CD4-positive, alpha-beta T cell treated with Interleukin-2 at 100 ng/mL for 4 hours (primary cell): ENCODE measurements at places on chromosomes 13 and 19.

DNA sequence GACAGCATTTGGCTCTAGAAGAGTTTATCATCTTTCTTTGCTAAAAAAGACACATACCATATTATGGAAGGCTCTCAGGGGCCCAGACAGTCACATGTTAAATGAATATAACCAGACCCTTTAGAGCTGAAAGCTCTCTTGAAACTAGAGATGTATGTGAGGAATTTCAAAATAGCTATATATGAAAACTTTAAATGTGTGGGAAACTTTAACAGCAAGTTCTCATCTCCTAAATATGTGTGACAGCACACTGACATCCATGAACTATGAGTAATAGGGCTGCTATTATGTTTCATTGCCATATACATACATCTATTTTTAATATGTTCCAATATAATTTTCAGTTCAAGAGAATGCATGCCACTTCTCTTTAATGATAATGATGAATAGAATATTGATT is 509.5 kb downstream of the GPC6 start:
- no peak for DNase-seq

GRCh38 chr13:73416093-73416492 is 357.3 kb downstream of the KLF5 start:
- DNase-seq = no peak

DNA sequence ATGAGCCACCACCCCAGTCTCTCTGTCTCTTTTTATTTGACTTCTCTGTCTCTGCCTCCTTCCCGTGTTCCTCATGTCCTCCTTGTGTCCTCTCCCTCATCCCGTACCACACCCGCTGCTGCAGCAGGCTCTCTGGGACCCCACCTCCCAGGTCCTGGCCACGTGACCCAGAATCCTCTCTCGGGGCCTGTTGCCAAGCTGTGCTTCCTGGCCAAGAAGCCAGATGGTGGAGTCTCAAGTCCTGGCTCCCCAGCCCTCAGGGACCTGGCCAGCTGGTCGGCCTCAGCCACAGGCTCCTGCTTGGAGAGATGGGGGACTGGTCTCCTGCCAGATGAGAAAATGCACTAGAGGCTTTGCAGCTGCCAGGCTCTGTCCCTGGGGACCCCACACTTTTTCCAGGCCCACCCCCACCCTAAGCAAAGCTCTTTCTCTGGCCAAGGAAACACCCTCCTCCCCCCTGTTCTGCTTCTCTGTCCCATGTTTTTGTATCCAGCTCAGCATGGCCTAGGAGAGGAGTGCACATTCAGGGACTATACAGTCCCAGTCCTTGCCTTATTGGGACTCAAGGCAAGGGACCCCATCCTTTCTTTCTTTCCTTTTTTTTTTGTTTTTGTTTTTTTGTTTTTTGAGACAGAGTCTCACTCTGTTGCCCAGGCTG is 34.3 kb upstream of the SHKBP1 start:
- DNase-seq = no peak

GRCh38 chr19:31818798-31819105 is 469.5 kb upstream of the TSHZ3 start:
- DNase-seq = no peak

- DNase-seq = peak; percentile 20
Measured at GRCh38 chr19:13102666-13103580, at the start of gene LYL1. LYL1 (minus strand) TSS chr19:13102858; CDS start chr19:13101171, 1,687 bp downstream.

- no peak for DNase-seq
Measured at GRCh38 chr13:78659732-78660494, 958 bp upstream of the OBI1 start.

DNA sequence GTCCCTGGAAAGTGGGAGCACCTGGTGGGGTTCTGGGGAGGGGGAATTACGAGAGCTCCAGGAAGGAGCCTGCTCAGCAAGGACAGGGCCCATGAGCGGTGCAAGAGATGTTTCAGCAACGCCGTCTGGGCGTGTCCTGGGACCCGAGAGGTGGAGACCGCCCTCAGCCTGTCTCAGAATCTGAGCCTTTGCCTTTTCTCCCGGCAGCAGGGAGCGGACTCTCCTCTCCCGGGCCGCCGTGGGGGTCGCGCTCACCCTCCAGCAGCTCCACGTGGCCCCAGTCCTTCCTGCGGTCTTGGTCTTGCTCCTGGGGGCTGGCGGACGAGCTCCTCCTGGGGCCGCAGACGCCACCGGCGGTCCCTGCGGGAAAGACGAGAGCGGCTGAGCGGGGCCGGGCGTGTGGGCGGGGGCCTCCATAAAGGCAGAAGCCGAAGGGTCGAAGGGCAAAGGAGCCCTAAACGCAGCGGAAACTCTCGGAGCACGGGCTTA is 714 bp downstream of the POLRMT start:
- DNase-seq = no peak
